ENCODE measurements at places on chromosomes 12 and 14. TPM values are rescaled to one million over a fixed set of nuclear protein-coding genes. Genes with fewer than 3 reads are reported as not detected.

DNA sequence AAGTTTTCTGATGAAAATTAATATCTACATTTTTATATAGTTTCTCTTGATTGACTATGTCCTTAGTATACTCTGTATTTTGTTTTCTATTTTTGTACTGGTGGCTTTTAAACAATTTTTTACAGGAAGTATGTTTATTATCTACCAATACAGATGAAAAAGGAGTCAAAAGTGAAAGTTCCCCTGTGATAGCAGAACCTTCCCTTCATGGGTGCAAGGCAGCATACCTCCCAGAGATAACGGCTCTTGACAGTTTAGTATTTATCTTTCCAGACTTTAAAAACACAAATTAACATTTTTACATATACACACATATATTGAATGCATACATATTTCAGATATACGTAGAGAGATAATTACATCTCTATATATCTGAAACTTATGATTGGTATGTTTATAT is 17.1 kb upstream of the FAM234B start:
- no peak for DNase-seq

Gene SERPINA6
- total RNA-seq = not detected

GRCh38 chr12:50248411-50248810 is 34.9 kb downstream of the LIMA1 start:
- DNase-seq = no peak

DNA sequence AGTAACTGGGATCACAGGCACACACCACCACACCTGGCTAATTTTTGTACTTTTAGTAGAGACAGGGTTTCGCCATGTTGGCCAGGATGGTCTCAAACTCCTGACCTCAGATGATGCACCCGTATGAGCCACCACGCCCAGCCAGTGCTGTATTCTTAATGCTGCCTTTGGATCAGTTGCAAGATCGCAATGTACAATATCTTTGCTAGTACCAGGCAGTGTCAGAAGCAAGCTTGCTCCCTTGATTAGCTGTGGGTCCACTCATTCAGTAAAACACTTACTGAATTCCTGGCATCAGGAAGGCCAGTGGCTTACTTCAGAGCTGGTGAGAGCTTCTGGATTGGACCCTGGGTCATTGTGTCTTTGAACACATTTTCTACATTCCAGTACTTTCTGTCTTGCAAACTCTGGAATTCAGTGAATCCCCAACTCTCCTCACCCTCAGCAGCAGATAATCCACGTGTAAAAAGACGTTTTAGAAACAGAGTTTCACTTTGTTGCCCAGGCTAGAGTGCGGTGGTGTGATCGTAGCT is 1183.7 kb downstream of the AACS start:
- DNase-seq = no peak

Gene BIN2
- 235 TPM for total RNA-seq

GRCh38 chr14:44113769-44114730 is 393.0 kb downstream of the FSCB start:
- DNase-seq = no peak

GRCh38 chr14:103157969-103158368 is 34.7 kb downstream of the TNFAIP2 start:
- no peak for DNase-seq

Gene GNB3
- 0.85 TPM for total RNA-seq

- DNase-seq = no peak
These were observed 131.5 kb downstream of the KCNK10 start for GRCh38 chr14:88191605-88192004.

DNA sequence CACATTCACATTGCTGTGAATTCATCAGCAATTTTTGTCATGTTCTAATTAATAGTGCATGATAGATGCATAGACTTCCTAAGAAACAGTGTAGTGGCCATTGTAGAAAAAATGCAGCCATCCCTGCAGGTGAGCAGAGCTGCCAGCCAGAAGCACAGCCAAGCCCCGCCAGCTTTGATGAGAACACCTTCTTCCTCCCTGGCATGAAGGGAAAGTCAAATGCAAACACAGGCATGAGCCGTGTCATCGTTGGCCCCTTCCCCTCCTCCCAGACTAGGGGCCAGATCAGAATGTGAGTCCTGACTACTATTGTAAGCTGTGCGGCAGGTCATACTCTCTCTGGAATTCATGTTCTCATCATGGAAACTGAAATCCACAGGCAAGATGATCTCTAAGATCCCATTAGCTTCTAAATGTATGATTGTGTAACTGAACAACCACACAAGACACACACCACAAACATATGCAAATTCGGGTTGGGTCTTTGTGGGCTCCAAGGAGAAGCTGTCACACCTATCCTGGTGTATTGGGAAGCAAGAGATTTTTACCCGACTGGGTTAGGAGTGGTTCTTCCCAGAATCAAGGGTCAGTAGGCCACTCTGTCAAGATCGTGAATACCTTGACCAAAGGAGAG is 2.8 kb upstream of the AQP2 start:
- DNase-seq = no peak

GRCh38 chr12:103676893-103677292 is 89.8 kb downstream of the STAB2 start:
- DNase-seq = no peak

Gene SAMD15
- 0.40 TPM for total RNA-seq

All from T-cell (primary cell).